ENCODE measurements at places on chromosomes 6 and 20. TPM values are rescaled to one million over a fixed set of nuclear protein-coding genes. Genes with fewer than 3 reads are reported as not detected.

- DNase-seq: peak; percentile 35
Measured at GRCh38 chr20:2524709-2525506, 11.5 kb upstream of the TMC2 start.

- DNase-seq: no peak
Measured at GRCh38 chr20:44805979-44806620, 4.2 kb downstream of the RIMS4 start.

DNA sequence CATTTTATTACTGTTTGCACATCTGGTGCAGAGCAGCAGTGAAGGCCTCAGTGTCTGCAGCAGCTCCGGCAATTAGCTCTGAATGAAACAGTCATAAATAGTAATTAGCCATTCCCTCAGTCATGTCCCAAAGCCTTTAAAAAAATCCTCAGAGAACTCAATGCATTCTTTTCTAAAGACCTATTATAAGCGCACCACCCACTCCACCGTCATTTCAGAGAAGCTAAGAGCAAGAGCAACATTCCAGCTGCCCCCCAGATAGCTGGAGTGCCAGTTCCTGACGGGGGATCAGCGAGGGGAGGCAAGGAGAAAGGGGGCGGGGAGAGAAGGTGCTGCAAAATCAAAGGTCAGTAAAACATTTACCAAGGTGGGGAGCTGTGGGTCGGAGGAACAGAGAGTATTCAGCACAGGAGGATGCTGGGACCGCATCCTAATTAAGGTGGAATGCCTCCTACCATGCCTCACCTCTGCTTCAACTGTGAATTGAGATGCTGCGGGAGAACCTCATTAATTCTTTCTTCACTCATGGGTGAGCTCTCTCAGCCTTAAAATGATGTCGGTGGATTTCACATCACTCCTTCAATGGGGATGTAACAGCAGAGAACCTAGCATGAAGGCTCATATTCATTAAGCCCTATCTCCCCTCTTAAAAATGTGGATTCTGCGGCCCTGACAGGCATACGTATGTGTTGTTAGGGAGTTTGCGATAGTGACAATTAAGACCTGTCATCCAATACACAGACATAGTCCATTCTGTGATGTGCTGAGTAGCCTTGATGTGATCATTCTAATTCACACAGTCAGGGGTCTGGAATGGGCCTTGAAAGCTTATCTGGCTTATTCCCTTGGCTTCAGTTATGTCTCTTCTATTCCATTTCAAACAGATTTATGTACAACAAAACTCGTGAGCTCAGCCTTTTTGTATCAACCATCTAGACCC, 469.5 kb upstream of the NRSN1 start:
- no peak for DNase-seq

DNA sequence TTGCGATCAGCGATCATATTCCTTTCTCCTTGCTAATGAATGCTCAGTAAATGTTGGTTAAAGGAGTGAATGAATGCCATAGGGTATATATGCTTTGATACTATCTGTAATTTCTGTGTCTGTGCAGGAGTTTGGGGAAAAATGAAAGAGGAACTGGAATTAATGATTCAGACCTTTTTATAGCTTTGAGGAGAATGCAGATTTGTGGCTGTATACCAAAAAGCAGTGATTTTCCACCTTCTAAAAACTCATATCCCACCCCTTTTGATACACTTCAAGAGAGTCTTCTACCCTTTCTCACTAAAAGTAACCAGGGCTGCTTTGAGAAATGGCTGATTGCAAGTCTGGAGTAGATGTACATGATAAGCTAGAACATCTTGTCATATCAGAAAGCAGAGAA, 26.6 kb upstream of the SUMO4 start:
- no peak for DNase-seq

- DNase-seq: no peak
Measured at GRCh38 chr6:31466466-31466865, 31.5 kb upstream of the MICB start.

DNA sequence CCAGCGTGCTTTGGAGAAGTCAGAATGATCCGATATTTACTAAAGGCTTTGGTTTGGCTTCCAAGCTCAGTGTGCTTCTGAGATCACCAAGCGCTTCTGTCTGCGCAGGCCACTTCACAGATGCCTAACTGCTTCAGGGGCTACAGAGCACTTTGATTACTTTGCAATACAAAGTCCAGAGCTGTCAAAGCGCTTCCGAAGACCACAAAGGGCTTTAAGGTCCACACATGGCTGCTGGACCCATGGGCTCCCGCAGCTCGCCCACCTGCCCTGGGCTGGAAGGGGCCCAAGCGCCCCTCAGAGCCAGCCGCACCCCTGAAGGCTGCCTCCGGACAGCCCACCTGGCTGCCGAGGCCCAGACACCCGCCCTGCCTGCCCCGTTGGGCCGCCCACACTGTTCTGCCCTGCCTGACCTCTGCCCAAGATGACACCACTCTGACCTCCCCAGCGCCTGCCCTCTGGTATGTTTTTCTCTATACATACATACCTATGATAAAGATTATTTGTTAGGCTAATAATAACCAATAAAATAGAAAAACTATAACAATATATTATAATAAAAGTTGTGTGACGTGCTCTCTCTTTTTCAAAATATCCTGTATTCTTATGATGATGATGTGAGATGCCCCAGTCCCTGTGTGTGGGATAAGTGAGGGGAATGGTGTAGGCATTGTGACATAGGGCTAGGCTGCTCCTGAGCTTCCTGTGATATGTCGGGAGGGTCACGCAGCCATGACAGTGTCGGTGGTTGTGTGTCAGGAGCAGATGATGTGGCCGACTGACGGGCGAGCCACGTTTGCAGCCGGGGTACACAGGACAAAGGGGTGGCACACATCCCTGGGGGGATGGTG, 22.6 kb downstream of the DYNLT1 start:
- no peak for DNase-seq

GRCh38 chr20:44832724-44833123, 22.4 kb upstream of the RIMS4 start:
- peak; percentile 28 for DNase-seq

GRCh38 chr6:40598516-40598915, 11.4 kb upstream of the LRFN2 start:
- DNase-seq: no peak

GRCh38 chr20:39049684-39050554, 87.8 kb downstream of the DHX35 start:
- peak; percentile 35 for DNase-seq

- DNase-seq: peak; percentile 61
Measured at GRCh38 chr6:51959744-51960383, 127.5 kb downstream of the PKHD1 start.

GRCh38 chr6:33841868-33842267, 38.1 kb upstream of the MLN start:
- no peak for DNase-seq

- DNase-seq: no peak
Measured at GRCh38 chr6:139337001-139337400, 37.4 kb downstream of the CITED2 start.

Gene ZBTB12
- total RNA-seq: 1.3 TPM

Gene DSP
- 39.5 TPM for total RNA-seq

Gene BMP6
- 0.07 TPM for total RNA-seq

Gene HEBP2
- total RNA-seq: 46.5 TPM

Gene VGLL2
- not detected for total RNA-seq

Gene POPDC3
- total RNA-seq: 45.7 TPM

Gene GHRH
- not detected for total RNA-seq

Gene TNNC2
- total RNA-seq: not detected

Gene ADGRF5
- 0.19 TPM for total RNA-seq

Data from A172 (cell line).